ENCODE measurements at places on chromosomes 4 and X.

DNA sequence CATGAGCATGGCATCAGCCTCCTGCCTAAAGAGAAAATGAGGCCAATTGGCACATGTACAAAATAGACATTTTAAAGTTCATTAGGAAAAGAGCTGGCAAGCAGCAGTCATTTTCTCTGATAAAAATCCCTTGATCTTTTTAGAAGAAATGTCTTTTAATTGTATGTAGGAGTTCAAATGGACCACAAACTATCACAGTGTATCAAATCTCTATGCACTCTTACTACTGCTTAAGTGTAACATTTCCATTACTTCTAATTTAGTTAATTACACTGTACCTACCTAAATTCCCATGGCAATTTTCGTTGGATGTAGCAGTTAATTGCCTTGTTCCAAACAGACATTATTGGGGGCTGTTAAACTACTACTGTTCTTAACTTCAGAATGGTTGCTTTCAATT lies 233.7 kb upstream of the TECRL start:
- no peak for DNase-seq

- DNase-seq: no peak
Observed at GRCh38 chr4:5813882-5814255, 79.0 kb downstream of the CRMP1 start.

DNA sequence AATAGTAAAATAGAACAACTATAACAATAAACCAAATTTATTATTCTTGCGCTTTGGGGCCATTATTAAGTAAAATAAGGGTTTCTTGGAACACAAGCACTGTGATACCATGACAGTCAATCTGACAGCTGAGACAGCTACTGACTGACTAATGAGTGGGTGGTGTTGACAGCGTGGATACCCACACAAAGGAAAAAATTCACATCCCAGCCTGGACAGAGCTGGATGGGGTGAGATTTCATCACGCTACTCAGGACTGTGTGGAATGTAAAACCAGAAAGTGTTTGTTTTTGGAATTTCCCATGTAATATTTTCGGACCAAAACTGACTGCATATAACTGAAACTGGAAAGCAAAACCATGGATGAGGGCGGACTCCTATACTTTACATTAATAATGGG lies 48.8 kb downstream of the IGFBP7 start:
- DNase-seq: no peak

- no peak for DNase-seq
Observed at GRCh38 chrX:7261672-7262332, 113.8 kb upstream of the PUDP start.

GRCh38 chr4:26044524-26044923 lies 130.5 kb downstream of the SMIM20 start:
- no peak for DNase-seq

GRCh38 chr4:140869446-140869845 lies 113.3 kb upstream of the TBC1D9 start:
- no peak for DNase-seq

DNA sequence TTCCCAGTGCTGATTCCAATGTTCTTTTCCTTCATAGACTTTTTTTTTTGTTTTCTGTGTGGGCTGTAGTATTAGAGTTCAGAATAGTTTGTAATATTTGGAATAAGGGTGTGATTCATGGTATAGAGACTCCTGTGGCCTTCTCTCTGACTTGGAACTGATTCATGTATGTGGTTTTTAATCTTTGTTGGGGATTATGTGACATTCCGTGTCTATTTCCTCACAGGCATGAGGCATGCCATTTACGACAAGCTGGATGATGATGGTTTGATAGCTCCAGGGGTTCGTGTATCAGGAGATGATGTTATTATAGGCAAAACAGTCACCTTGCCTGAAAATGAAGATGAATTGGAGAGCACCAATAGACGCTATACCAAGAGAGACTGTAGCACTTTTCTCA lies 44.4 kb downstream of the POLR2B start:
- no peak for DNase-seq

- no peak for DNase-seq
Observed at GRCh38 chrX:99142745-99143144, 1267.3 kb downstream of the PCDH19 start.

DNA sequence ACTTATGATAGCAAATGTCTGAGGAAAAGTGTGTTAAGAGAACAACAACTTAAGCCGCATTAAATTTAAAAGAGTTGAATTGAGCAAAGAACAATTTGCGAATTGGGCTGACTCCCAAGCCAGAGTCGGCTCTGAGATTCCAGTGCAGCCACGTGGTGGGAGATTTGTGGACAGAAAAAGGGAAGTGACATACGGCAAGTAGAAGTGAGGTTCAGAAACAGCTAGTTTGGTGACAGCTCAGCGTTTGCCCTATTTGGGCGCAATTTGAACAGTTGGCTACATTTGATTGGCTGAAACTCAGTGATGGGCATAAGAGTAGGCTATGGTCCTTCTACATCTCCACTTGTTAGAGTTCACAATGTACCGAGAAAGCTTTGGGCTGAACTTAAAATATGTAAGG lies 124.0 kb downstream of the PRKX start:
- DNase-seq: no peak

GRCh38 chr4:77178560-77178959 lies 21.6 kb downstream of the CCNG2 start:
- DNase-seq: no peak

DNA sequence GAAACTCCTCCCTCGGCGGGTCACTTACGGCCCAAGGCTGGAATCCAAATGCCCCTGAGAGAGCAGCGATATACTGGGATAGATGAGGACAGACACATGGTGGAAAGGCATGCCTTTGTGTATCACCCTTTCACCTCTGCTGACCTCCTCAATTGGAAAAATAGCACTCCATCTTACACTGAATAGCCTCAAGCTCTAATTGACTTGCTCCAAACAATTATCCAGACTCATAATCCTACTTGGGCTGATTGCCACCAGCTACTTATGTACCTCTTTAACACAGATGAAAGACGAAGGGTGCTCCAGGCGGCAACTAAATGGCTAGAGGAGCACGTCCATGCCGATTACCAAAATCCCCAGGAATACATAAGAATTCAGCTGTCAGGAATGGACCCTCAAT lies 1142.2 kb downstream of the ARAP2 start:
- no peak for DNase-seq

GRCh38 chrX:117969782-117970181 lies 146.8 kb downstream of the KLHL13 start:
- DNase-seq: no peak

GRCh38 chr4:66926687-66927086 lies 618.6 kb downstream of the CENPC start:
- no peak for DNase-seq

GRCh38 chr4:184568770-184569169 lies 80.5 kb downstream of the CASP3 start:
- DNase-seq: no peak

GRCh38 chrX:39499996-39500395 lies 597.8 kb downstream of the BCOR start:
- DNase-seq: no peak

- DNase-seq: no peak
Observed at GRCh38 chr4:113921089-113921794, 58.2 kb downstream of the ARSJ start.

GRCh38 chr4:86557526-86557925 lies 36.6 kb upstream of the PTPN13 start:
- no peak for DNase-seq

- DNase-seq: peak; percentile 73
Observed at GRCh38 chr4:99462875-99463464, 27.8 kb upstream of the ADH7 start.

GRCh38 chr4:173745765-173746164 lies 215.7 kb upstream of the HAND2 start:
- no peak for DNase-seq

DNA sequence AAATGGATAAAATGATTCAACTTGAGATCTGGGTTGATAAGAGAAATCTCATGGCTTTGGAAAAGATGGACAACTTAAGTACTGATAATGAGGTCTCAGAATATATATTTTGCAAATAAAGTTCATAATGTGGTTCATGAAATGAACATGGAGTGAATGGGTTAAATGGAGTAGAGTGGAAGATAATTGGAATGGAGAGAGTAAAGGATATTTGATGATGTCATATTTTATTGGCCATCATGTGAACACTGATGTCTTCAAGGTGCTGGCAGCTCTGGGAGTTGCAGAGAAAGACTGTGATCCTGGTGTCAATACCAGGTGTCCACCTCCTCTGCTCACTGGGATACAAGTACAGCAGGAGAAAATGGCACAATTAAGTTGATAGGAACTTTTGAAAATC lies 133.9 kb upstream of the ZXDA start:
- no peak for DNase-seq

GRCh38 chr4:170015285-170015684 lies 10.9 kb downstream of the MFAP3L start:
- no peak for DNase-seq

DNA sequence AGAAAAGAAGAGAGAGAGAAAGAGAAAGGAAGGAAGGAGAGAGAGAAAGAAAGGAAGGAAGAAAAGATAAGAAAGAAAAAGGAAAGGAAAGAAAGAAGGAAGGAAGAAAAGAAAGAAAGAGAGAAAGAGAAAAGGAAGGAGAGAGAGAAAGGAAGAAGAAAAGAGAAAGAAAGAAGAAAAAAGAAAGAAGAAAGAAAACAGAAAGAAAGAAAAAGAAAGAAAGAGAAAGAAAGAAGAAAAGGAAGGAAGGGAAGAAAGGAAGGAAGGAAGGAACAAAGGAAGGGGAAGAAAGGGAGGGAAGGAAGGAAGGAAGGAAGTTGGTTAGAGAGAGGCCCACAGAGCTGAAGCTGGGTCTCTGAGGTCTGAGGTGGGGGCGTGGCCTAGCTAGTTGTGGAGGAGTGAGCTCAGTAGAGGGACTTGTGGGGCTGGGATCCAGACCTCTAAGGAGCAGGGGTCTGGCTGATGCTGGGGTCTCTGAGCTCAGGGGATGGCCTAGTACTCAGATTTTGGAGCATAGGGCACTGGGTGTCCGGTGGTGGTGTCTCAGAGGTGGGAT lies 27.1 kb upstream of the PDZD4 start:
- DNase-seq: no peak

DNA sequence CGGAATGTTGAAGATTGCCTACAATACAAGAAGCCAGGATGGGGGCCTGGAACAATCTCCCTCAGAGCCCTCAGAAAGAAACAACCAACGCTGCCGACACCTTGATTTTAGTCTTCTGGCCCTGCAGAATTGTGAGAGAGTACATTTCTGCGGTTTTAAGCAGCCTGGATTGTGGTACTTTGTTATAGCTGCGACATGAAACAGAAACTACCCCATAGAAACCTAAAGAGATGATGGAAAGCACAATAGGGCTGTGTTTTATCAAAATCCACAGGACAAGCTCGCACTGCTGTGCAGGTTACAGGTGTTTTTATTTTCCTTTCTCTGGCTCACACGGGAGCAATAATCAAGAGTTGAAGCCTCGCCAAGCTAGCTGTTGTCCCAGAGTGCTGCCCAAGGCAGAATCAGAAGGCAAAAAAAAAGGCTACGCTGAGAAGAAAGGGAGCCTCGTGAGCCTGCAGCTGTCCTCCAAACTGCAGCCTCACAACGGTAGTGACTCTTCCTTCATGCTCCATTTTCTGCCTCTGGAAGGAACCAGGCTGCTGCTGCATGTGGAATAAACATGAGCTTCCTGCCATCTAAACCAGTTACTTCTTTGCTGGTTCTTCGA lies 232.4 kb downstream of the LDB2 start:
- no peak for DNase-seq

DNA sequence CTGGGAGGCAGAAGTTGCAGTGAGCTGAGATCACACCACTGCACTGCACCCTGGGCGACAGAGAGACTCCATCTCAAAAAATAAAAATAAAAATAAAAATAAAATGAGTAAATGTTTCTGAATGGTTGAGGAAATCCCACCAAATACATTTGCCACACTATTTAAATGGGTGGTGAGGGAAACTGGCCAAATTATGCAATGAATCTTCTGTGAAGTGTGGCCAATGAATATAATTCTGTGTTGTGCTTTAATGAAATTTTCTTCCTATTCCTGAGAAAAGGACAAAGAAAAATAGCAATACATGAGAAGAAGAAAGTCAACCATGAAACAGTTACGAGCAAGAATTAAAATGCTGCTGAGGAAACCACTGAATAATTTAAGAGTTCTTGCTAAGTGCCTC lies 69.9 kb downstream of the CAMK2D start:
- no peak for DNase-seq

- DNase-seq: no peak
Observed at GRCh38 chr4:75997946-75998345, 7.2 kb upstream of the SDAD1 start.

DNA sequence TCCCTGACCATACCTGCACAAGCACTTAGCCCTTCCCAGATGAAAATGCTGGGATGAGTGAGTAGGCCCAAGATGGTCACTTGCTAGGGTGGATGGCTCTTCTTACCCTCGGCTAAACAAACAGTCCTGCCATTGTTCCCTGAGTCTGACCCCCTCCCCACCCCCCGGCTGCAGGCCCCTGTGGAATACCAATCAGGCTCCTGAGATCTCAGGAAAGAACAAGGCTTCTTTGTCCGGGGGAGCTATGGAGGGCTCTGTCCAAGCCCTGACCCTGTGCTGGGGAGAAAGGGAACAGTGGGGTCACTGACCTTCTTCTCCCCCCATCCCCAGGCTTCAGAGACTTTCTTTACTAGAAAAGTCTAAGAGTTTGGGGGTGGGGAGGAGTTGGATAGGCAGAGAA lies 6.0 kb downstream of the PLP1 start:
- DNase-seq: no peak
